Testis (tissue), 5 donors: ENCODE measurements at places on chromosomes 1 and 21. TPM values are rescaled to one million over a fixed set of nuclear protein-coding genes. Genes with fewer than 3 reads are reported as not detected.

GREM2 gene
- total RNA-seq, result 0.39 TPM

SLC35F3 gene
- 0.87 TPM for total RNA-seq

PLEKHM2 gene
- 70.2 TPM for total RNA-seq

WNT4 gene
- 0.74 TPM for total RNA-seq

KCNA3 gene
- 6.7 TPM for total RNA-seq

APOBEC4 gene
- total RNA-seq, result 4.9 TPM

KDF1 gene
- 3.8 TPM for total RNA-seq

ZBTB8OS gene
- 43.4 TPM for total RNA-seq

MGST3 gene
- 278 TPM for total RNA-seq

NUAK2 gene
- 13.4 TPM for total RNA-seq

HOOK1 gene
- total RNA-seq, result 20.1 TPM

NBPF10 gene
- 4.0 TPM for total RNA-seq

CELA2A gene
- total RNA-seq, result 3.7 TPM

LCE1D gene
- not detected for total RNA-seq

FLG gene
- total RNA-seq, result 0.19 TPM

RUNX3 gene
- total RNA-seq, result 6.4 TPM

SLC45A1 gene
- 9.0 TPM for total RNA-seq

KCNK1 gene
- 2.0 TPM for total RNA-seq

REN gene
- not detected for total RNA-seq
